NCI-H1694 treated with DMSO at 0.1 percent for 48 hours (cell line): ENCODE measurements at places on chromosomes 5 and 9.

DNA sequence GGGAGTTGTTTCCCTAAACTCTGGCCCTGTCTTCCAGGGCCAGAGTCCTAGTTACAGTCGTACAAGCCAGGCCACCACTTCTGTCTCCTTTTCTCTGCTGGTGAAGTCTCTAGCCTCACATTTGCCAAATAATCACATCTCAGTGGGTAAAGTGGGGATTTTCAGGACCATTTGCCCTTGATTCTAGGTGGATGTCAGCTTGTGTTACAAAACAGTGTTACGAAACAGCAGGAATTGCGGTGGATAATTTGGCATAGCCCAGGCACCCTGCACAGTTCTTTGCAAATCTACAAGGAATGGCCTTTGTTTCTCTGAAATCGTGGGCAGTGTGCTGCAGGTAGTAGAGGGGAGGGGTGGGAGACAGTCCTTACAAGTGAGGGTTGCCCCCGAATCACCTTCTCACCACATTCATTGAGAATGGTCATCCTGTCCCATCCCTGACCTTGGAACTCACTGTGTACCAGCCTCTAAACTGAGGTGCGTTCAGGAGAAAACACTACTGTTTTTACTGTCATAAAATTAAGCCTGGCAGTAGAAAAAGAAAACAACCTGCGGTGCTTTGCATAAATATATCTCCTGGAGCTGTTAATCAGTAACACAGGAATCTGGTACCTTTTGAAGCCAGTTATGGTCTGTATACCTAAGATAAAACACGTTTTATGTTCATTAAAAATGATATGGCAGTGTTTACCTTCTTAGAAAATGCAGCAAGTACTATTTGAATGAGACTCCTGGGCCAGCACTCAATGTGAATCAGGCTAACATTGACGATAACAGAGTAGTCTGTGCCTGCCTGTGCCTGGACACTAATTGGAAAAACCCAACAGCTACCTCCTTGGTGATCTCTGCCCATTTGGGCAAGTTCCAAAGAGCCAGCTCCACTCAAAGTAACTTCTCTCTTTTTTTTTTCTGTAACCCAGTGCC is 44.3 kb downstream of the CYSTM1 start:
- no peak for DNase-seq

GRCh38 chr5:143494162-143494561 is 90.7 kb upstream of the NR3C1 start:
- DNase-seq: no peak

- no peak for DNase-seq
Observed at GRCh38 chr5:146520731-146521130, 4.7 kb upstream of the GPR151 start.

GRCh38 chr5:40743771-40744170 is 12.0 kb downstream of the TTC33 start:
- DNase-seq: no peak

GRCh38 chr9:94908011-94908563 is 181.6 kb downstream of the AOPEP start:
- DNase-seq: no peak

DNA sequence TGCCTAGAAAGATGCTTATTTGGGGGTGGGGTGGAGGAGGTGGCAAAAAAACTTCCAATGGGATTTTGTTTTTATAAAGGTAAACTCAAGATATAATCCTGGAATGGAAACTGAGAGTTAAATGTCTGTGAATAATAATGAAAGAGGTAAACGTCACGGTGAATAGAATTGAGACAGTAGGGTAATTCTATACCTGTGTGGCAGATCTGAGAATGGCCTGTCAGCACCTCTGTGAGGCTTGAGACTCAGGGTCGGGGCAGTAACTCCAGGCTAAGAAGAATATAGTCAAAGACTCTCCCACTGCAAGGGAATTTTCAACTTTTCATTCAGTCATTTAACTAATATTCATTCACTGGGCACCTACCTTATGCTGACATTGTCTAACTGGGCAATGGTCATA is 581.2 kb upstream of the ZNF608 start:
- no peak for DNase-seq

GRCh38 chr5:33756491-33756890 is 135.3 kb downstream of the ADAMTS12 start:
- DNase-seq: no peak

DNA sequence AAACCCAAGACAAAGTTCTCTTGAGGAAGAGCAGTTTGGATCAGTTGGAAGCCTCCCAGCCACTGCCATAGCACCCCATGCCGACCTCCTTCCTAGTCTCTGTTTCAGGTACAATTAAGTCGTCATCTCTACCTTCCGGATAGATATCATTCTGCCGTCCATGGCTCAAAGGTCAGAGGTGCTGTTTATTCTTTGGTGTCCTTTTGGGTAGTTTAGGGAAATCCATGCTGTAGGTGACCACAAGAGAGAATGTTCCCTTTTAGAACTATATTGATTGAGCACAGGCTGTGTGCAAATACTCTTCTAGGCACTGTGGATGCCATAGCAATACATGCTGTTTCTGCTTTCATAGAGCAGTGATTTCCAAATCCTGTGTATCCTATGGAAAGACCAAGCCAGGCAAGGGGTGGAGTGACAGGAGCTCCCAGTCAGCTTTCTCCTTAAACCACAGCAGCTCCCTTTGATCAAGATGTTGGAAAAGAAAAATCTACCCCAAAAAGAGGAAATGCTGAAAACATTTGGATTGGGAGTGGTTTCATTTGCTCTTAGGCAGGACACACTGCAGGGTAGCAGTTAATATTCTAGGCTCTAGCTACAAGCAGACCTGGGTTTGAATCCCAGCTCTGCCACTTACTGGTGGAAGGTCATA is 127.9 kb downstream of the PALM2AKAP2 start:
- DNase-seq: no peak

GRCh38 chr5:96075579-96076289 is 114.1 kb upstream of the ELL2 start:
- DNase-seq: no peak

GRCh38 chr9:135214706-135215105 is 127.2 kb downstream of the OLFM1 start:
- DNase-seq: no peak

GRCh38 chr9:136536721-136537241 is 9.1 kb downstream of the NOTCH1 start:
- DNase-seq: no peak

DNA sequence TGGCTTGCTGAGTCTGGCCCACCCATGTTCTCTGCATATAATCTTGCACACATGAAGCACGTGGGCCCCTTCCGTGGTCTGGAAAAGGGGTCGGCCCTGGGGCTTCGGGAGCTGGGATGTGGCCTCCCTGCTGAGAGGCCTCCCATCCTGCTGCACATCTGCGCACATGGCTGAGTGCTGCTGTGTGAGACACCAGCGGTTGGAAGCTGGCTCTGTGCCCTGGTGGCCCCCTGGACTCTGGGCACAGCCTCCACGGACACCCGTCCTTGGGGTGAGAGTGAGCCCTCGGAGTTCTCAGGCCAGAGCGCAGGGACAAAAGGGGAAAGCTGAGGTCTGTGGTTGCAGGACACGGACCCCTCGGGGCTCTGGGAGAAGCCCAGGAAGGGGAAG is 115.8 kb downstream of the RXRA start:
- no peak for DNase-seq

GRCh38 chr5:61538722-61539501 is 206.9 kb downstream of the ZSWIM6 start:
- no peak for DNase-seq

- no peak for DNase-seq
Observed at GRCh38 chr5:40834391-40834848, 602 bp downstream of the RPL37 start.

DNA sequence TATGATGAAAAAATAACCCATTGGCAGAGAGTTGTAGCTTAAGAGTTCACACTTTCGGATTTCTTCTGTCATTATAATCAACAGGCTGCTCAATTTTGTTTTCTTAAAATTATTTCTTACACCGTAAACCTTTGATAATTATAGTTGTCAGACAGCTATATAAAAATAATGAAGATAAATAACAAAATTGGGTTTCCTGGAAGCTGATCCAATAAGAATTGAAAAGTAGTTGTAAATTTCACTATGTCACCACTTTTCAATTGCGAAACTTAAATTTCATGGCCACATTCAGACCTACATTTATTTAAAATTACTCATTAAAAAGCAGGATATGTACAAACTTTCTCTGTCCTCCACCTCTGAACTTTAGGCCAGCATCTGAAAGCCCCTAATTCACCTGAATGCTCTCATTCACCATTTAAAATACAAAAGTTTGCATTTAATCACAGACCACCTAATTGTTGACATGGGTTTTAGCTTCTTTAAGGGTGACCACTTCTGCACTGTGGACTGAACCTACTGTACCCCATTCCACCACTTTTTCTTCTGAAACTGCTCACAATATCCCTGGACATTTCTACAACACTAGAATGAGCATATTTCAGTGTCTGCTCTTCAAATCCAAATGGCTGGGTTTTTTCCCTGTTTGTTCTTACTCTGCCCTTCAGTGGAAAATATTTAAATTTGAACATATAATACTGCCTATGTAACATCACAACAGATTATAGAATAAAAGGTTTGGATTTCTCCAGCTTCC is 680 bp downstream of the SELENOP start:
- DNase-seq: no peak

DNA sequence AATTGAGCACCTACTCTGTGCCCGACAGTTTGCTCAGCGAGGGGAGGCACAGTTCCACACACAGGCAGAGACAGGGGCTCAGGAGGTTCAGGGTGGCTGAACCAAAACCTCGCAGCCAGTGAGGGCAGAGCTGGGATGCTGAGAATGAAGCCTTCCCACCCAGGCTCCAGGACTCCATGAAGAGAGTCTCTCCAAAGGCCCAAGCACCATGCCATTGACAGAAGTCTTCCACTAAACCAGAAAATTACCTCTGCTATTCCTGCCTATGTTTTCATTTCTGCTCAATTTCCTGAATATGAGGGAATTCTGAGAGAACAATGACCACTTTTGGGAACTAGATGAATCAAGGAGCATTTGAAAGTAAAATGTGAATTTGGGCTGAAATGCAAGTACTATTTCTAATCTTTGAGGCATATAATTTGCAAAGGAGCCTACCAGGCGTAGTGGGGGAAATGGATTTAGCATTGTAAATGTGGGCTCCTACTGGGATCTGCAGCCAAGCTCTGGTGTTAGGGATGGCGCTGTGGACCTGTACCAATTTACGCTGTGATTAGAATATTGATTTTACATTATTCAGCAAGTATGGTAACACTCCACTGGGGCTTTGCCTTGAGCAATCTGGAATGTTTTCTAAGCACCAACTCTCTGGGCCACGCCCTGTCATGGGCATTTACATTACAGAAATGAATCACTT is 91.9 kb downstream of the DRD1 start:
- DNase-seq: no peak

GRCh38 chr9:4413856-4414255 is 76.4 kb upstream of the SLC1A1 start:
- no peak for DNase-seq

- DNase-seq: no peak
Observed at GRCh38 chr9:29203244-29203930, 1630.1 kb upstream of the C9orf72 start.

GRCh38 chr5:168528521-168529373 is at the start of gene FBLL1:
FBLL1 (plus strand) TSS chr5:168529305; CDS start chr5:168529505, 200 bp downstream.
- DNase-seq: no peak

DNA sequence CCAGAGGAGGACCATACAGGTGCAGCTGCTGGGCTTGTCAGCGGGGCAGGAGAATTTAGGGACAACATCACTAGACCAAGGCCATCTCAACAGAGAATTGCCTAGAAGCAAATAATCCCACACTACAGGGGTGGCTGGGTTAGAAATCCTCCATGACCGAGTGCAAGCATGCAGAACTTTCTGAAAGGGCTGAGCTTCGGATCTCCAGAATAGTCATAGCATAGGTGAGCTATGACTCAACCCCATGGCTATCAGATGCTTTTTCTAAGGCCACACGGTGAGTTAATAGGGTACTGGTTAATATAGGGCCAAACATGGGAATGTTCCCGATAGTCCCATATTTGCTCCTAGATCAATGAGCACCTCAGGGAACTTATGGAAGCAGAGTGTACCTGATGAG is 4.2 kb downstream of the KCNIP1 start:
- no peak for DNase-seq

DNA sequence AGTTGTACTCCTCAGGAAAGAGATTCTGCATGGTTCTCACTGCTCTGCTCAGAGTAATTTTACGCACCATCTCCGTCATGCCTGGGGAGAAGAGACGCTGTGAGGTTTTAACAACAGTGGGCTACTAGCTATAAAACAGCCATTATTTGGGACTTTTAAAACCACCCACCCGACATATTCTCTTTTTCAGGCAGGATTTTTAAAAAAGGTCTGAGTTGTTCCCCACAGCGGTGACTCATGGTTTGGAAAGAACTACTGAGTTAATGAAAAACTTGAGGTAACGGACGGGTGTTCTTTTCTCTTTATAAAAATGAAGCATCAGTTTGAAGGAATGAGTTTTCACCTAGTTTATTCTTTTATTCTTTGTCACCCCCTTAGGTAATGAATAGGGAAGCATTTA is 61.3 kb downstream of the TTLL11 start:
- no peak for DNase-seq

DNA sequence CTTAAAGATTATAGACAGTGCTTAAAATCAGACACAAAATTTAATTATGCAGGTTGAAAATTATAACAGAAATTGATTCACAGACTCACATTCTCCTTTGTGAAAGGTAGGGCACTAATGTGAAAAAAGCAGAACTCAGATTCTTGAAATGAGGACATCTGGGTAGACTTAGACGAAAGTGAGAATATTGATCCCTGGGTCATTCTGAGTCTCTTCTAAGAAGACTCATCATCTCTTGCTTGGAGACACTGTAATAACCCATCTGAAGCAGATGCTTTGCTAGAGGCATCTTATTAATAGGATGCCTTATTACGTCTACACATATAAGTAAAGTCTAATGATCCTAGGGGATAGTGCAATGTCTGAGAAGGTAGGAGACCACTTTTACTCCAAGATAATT is 274.4 kb downstream of the HINT1 start:
- DNase-seq: no peak

DNA sequence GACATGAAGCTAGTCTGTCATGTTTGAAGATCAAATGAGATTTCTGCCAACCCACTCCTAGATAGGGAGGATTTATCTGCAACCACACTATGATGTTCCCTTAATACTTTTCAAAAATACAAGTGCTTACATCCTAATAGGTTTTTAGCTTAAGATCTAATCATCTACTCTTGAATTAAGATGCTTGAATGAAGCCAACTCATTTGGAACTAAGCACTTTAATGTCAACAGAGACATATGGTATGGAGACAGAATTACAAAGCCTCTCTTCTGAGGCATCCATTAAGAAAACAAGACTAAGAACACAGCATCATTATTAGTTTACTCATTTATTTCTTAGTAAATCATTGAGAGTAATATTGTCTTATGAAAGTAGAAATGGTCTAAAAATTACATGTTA is 139.3 kb upstream of the NFIB start:
- peak; percentile 76 for DNase-seq

- no peak for DNase-seq
Observed at GRCh38 chr9:18185196-18185595, 288.8 kb upstream of the ADAMTSL1 start.

- DNase-seq: no peak
Observed at GRCh38 chr9:28092981-28093936, 520.0 kb upstream of the C9orf72 start.
